ENCODE measurements at places on chromosomes 16 and 17. TPM values are rescaled to one million over a fixed set of nuclear protein-coding genes. Genes with fewer than 3 reads are reported as not detected.
A peak's percentile ranks its signal among the peaks of the same experiment; 100 is the strongest.

DNA sequence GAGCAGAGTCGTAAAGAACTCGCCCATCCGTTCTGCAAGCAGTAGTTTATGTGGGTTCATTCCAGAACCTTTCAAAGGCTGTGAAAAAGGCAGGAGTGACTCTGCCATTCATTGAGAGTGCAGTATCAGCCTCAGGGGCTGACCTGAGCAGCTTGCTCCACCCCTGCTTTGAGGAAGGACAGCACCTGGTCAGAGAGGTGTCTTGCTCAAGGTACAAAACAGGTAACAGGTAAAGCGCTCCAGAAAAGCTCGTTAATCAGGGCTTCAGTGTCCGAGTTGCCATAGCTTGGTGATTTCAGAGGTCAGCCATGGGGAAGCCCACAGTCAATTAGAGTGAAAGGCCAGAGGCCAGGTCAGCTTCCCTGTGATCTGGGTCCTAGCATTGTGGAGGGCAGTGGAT is 251.1 kb downstream of the ABCC12 start:
- DNase-seq = no peak
- H3K4me1 ChIP-seq = no peaks in the 10 kb centered on the region
- H3K27ac ChIP-seq = no peak overlapping the region
- H3K4me3 ChIP-seq = no peak overlapping the region
- H3K27me3 ChIP-seq = peaks cover 12% of the 10 kb centered on the region

- H3K4me3 ChIP-seq = no peak overlapping the region
- no peak overlapping the region for H3K27ac ChIP-seq
- no peaks in the 10 kb centered on the region for H3K36me3 ChIP-seq
- no peak for DNase-seq
Observed at GRCh38 chr17:80071116-80071841, 30.1 kb upstream of the GAA start.

GRCh38 chr17:31687505-31688126 is 171.4 kb downstream of the COPRS start:
- no peaks in the 10 kb centered on the region for H3K36me3 ChIP-seq
- H3K27me3 ChIP-seq = no peaks in the 10 kb centered on the region
- DNase-seq = no peak
- H3K27ac ChIP-seq = no peak overlapping the region

DNA sequence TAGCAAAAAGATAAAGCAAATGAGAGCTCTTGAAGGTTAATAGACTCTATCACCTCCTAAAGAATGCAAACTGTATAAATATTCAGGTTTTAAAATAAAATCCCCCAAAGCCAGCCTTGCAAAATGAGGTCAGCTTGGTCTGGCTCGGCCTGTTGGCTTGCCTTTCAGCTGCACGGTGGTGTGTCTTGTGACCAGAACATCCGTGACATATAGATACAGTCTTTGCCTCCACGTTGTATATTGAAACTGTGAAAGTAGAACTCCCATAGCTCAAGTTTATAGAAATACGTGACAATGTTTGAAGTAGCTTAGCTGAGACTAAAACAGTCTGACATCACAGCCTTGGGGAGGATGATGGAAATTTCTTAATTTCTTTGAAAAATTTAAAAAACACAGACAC is 236.6 kb upstream of the MYOCD start:
- H3K4me1 ChIP-seq = no peaks in the 10 kb centered on the region
- DNase-seq = no peak
- H3K27ac ChIP-seq = no peak overlapping the region
- no peak overlapping the region for H3K4me3 ChIP-seq
- no peaks in the 10 kb centered on the region for H3K36me3 ChIP-seq

- no peaks in the 10 kb centered on the region for H3K36me3 ChIP-seq
- no peak overlapping the region for H3K27ac ChIP-seq
- H3K27me3 ChIP-seq = no peaks in the 10 kb centered on the region
- DNase-seq = no peak
- H3K4me3 ChIP-seq = no peak overlapping the region
- peaks cover 4% of the 10 kb centered on the region for H3K4me1 ChIP-seq
Observed at GRCh38 chr16:17324451-17324850, 146.3 kb downstream of the XYLT1 start.

- H3K27me3 ChIP-seq = no peaks in the 10 kb centered on the region
- H3K4me3 ChIP-seq = peak overlapping the region; percentile 56
- H3K36me3 ChIP-seq = no peaks in the 10 kb centered on the region
- peaks cover 25% of the 10 kb centered on the region for H3K4me1 ChIP-seq
Observed at GRCh38 chr17:58531661-58532554, 17.5 kb upstream of the MTMR4 start.

GRCh38 chr16:76370344-76370743 is 93.1 kb downstream of the CNTNAP4 start:
- no peaks in the 10 kb centered on the region for H3K4me1 ChIP-seq
- no peak overlapping the region for H3K4me3 ChIP-seq
- H3K36me3 ChIP-seq = no peaks in the 10 kb centered on the region
- H3K27me3 ChIP-seq = no peaks in the 10 kb centered on the region
- no peak for DNase-seq

GRCh38 chr16:89489898-89490438 is 393 bp downstream of the ANKRD11 start:
- peaks cover 20% of the 10 kb centered on the region for H3K4me1 ChIP-seq
- no peaks in the 10 kb centered on the region for H3K27me3 ChIP-seq
- H3K27ac ChIP-seq = peak overlapping the region; percentile 95
- H3K36me3 ChIP-seq = no peaks in the 10 kb centered on the region

DNA sequence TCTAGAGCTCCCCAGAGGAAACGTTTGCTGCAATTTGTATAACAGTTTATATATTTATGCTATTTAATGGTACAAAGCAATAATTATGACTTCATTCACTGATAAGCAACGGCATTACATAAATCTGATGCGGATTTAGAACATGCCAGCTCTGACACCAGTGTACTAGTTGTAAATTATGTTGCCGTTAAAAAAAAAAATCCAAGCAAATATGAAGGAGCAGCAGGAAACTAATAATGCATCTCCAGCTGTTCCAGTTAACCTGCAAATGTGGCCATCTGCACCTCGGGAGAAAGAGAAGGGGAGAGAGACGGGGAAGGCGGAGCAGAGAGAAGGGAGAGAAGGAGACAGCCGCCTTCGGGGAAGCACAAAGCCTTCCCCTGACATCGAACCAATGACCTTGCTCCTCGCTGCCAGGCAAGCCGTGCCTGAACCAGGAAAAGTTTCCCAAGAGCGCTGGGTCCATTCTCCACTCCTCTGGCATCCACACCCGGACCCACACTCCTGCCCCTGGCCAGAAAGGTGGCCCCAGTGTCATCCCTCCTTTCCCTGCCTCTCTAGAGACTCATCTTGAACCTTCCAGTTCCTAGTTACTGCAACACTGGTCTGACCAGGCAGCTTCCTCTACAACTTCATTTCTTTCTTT is 174.8 kb downstream of the C16orf78 start:
- no peaks in the 10 kb centered on the region for H3K36me3 ChIP-seq
- DNase-seq = no peak
- no peak overlapping the region for H3K27ac ChIP-seq
- H3K4me1 ChIP-seq = no peaks in the 10 kb centered on the region

- H3K36me3 ChIP-seq = no peaks in the 10 kb centered on the region
- no peaks in the 10 kb centered on the region for H3K27me3 ChIP-seq
- peaks cover 39% of the 10 kb centered on the region for H3K4me1 ChIP-seq
- DNase-seq = no peak
- H3K4me3 ChIP-seq = no peak overlapping the region
Observed at GRCh38 chr17:79854080-79855060, 15.1 kb upstream of the CBX4 start.

CMTM2 gene
- 0.42 TPM for total RNA-seq

TVP23A gene
- not detected for total RNA-seq

GPRC5B gene
- 7.2 TPM for total RNA-seq

DNAH17 gene
- 0.69 TPM for total RNA-seq

GPR142 gene
- total RNA-seq = not detected
